Activated CD4-positive, alpha-beta T cell treated with anti-CD3 and anti-CD28 coated beads for 4 hours (primary cell): ENCODE measurements at places on chromosomes 1 and 21.

GRCh38 chr1:190551638-190552037 is 74.0 kb upstream of the BRINP3 start:
- DNase-seq: no peak

- DNase-seq: no peak
Measured at GRCh38 chr1:168220470-168220871, 5.3 kb upstream of the SFT2D2 start.

DNA sequence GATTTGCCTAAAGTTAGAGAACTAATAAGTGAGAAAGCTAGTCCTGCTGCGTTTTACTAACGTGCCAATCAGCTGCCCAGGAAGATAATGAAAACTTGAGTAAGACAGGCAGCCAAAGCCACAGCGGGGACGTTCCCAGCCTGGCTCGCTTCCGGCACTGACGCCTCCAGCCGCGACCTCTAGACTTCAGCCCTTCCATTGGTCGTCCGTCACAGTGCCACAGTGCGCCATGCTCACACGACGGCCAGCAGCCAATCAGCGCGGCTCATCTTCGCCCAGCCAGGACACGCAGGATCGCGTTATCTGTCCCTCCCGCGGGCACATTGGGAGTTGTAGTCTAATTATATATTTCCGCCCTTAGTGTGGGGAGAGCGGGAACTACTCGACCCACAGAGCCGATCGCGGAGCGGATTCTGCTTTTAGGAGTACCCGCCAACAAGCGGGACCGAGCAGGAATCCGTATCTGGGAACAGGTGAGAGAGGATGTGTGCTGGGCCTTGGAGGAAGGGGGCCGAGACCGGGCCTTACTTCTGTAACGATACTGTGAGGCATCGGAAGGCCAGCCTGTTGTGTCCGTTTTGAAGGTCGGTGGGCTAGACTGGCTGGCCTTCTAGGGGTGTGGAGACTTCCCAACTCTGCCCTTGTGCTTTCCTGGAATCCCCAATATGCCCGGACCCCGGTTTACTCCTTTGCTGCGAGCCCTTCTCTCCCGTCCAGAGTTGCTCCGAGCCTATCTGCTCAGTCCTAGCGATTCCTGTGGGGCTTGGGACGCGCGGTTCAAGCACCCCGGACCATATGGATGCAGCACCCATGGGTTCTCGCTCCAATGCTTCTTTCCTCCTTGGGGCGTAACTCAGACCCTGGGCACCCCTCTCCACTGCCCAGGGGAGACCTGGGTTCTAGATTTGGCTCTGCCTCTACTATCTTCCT is at the start of gene FDPS:
Gene FDPS (plus strand): TSS at position 374 of the 930 bp plus-strand sequence. CDS start 924 bp downstream, outside the sequence.
- peak; percentile 97 for DNase-seq

GRCh38 chr1:75265792-75266191 is 131.6 kb downstream of the LHX8 start:
- no peak for DNase-seq

GRCh38 chr1:175152006-175152652 is 40.4 kb downstream of the KIAA0040 start:
- peak; percentile 76 for DNase-seq

DNA sequence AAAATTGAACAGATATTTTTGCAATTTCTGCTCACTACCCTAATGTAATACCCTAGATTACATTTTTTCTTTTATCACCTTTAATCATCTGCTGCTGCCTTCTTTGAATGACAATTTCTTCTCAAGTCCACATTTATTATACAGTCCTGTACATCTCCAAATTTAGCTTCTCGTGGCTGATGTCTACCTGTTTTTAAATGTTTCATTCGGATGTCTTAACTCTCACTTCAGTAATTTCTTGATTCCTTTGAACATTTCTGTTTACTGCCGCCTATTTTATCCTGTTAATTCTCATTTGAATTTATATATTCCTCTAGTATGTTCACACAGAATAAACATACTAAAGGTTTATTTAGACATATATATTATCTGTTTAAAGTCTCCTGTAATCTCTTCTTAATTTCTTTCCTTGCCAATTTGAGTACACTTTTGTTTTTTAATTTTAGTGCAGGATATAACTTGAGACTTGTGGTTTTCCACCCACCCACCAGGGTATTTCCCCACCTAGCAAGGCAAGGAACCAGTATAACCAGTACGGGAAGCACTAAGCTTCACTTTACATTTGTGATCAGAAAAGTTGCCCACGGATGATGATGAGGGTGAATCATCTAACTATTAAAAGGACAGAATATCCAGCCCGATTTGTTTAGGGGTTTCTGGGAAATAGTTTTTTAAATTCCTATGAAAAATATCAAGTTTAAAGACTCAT is 12.7 kb downstream of the INSL5 start:
- peak; percentile 66 for DNase-seq

- no peak for DNase-seq
Measured at GRCh38 chr1:6267686-6268322, 6.9 kb upstream of the GPR153 start.

- DNase-seq: no peak
Measured at GRCh38 chr1:163912170-163912884, 590.6 kb downstream of the NUF2 start.

DNA sequence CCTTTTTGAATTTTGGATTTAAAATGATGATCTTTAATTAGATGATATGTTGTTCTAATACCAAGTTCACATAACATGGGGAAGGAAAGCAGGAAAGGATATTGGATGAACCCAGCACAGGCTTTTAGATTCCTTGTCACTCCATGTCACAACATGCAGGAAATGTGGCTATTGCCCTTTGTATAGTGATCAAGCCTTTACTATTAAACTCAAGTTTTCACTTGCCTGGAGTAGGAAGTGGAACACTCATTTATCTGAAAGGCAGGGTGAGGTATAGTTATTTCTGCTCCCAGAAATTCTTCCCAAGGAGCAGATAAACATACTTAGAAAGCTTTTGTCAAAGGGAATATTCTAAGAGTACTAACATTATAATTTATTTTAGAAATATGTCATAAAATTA is 37.2 kb upstream of the BCAS2 start:
- DNase-seq: no peak

DNA sequence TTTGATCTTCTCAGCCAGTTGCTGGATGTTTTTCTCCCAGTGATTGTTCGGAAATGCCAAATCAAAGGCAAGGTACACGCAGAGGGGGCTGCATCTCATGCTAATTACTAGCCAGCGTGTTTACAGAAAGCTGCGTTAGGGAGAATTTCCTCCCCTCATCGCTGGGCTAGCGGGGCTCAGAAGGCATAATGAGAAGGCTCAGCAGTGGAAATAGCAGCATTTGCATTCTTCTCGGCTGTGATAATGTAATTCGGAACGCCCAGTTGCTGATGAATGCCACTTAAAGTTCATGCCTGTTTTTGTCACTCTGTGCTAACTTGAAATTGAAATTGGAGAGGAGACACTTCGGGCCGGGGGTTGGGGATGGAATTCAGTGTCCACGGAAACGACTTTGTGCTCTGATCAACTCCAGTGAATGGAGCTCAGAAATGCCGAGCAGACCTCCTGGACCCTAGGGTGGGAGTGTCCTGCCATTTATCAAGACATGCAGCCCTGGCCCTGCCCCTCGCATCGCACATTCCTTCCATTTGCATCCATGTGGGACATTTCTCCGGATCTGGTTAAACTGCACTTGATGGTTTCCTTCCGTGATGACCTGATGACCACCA is 313.4 kb upstream of the C1orf174 start:
- DNase-seq: no peak

DNA sequence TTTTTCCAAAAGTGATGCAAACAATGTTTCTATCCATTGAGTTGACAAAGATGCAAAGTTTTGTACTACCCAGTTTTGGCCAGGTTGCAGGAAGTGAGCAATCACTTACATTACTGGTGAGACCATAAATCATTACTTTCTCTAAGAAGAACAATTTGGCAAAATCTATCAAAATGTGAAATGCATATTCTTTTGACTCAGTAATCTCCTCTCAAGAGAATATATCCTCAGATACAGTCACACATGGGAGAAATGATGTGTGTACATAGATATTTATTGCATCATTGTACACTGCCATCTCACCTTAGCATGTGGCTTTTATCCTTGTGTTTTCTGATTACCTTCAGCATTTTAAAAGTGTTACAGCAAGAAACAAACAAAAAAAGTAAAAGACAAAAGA is 52.4 kb upstream of the FMO3 start:
- DNase-seq: no peak

GRCh38 chr1:103109311-103109920 is 1.1 kb upstream of the COL11A1 start:
- no peak for DNase-seq

DNA sequence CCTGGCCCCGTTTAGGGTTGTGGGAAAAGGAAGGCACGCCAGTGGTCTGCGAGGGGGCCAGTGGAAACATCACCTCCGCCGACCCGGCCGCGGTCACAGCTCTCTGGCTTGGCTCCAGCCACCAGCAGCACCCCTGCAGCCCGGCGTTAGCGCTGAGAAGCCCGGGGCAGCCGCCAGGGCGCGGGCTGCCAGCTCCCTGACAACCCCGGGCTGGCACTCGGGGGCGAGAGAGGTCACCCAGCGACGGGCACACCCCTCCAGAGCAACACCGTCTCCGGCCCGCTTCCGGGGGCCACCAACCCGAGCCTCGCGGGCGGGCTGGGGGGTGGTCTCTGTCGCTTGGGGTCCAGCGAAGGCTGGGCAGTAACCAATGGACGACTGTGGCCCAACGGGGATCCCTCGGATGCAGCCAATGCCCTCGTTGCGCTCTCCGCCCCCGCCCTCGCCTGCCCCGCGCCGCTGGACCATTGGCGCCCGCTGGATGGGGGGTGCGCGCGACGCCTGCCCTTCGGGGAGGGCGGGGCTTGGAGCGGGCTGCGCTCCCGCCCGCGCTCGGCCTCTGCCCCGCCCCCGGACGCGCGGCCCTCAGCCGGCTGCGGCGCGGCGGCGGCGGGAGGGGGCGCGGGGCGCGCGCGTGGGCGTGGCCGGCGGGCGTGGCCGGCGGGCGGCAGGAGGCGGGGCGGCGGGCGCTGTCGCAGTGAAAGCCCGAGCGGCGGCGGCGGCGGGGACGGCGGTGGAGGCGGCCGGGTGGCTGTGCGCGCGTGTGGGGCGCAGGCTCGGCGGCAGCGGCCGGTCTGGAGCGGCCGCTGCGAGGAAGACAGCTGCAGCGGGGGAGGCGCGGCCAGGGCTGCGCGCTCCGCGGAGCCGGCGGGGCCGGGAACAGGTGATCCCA is at the start of gene MAN1C1:
Gene MAN1C1 (plus strand): TSS at position 697 of the 892 bp plus-strand sequence. CDS start 1,007 bp downstream, outside the sequence.
- DNase-seq: peak; percentile 75

GRCh38 chr1:102757363-102757762 is 351.0 kb downstream of the COL11A1 start:
- no peak for DNase-seq

GRCh38 chr21:17758683-17759082 is 60.5 kb downstream of the C21orf91 start:
- DNase-seq: no peak

- DNase-seq: peak; percentile 99
Measured at GRCh38 chr1:27725374-27726172, at the start of gene FAM76A. TSS of gene FAM76A (plus strand) at chr1:27725961. CDS start at chr1:27726081, 120 bp downstream.

- no peak for DNase-seq
Measured at GRCh38 chr1:234729561-234730474, 119.8 kb upstream of the IRF2BP2 start.

GRCh38 chr1:27413004-27413403 is 20.6 kb downstream of the GPR3 start:
- no peak for DNase-seq

- DNase-seq: no peak
Measured at GRCh38 chr1:58082596-58082995, 463.9 kb downstream of the OMA1 start.

- peak; percentile 10 for DNase-seq
Measured at GRCh38 chr1:62687421-62687902, 724 bp downstream of the DOCK7 start.

DNA sequence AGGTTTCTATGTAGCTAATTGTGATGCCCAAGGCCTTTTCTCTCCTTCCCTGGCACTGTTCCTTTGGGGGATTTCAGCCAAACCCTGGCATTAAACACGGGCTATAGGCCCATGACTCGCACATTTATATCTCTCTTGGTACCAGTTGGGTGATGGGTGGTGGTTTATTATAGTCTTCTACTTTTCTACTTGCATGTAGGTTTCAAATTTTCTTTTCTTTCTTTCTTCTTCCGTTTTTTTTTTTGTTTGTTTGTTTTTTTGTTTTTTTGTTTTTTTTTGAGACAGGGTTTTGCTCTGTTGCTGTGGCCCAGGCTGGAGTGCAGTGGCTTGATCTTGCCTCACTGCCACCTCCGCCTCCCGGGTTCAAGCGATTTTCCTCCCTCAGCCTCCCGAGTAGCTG is 1.1 kb downstream of the IL10RB start:
- no peak for DNase-seq

GRCh38 chr1:191609305-191609704 is 549.0 kb upstream of the RGS18 start:
- DNase-seq: no peak

- DNase-seq: no peak
Measured at GRCh38 chr1:243346016-243346415, 90.2 kb downstream of the SDCCAG8 start.

- DNase-seq: no peak
Measured at GRCh38 chr1:170863621-170864020, 71.7 kb upstream of the MROH9 start.

- peak; percentile 92 for DNase-seq
Measured at GRCh38 chr1:183470147-183470960, 1.9 kb upstream of the SMG7 start.

DNA sequence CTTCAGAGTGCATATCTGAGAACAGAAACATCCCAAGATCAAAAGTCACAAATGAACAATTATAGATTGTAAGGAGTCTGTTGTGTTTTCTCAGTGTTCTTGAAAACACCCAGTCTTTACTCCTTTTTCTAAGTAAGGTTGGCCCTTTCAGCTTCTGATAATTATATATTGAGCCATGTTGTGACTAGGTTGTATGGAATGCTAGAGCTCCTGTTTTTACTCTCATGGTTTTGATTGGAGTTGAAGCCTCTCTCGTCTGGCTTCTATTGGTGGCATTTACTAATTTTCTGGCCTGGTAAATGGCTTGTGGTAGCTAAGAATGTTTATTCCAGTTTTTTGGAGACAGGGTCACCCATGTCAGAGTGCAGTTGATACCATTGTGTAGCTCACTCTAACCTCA is 84.7 kb downstream of the NDUFS5 start:
- no peak for DNase-seq

DNA sequence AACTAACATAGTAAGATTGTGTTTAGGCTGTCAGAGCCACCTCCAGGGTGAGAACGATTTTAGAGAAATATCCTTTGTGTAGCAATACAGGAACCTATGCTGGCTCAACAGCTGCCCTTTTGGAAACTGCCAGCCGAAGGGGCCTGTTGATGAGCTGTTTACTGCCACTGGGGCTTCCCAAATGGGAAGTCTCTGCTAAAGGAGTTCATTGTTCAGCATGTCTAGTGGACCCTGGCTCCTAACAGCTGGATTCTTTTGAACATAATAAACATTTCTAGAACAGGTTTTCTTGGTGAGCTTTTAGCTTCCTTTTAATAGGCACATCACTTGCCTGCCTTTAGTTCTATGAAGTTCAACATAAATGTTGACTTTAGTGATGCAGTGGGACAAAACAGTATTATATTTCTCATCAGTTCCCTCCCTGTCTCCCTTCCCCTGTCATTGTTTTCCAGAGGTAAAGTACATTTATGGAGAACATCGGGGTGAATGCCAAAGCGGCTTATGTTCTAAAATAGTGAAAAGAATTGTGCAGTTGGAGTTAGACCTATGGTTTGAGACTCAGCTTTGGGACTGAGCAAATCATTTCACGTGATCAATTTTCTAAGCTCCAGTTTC is 57.4 kb downstream of the UCK2 start:
- no peak for DNase-seq
